ENCODE measurements at places on chromosomes 7 and 10.

GRCh38 chr7:44438816-44439215 lies 51.6 kb downstream of the NUDCD3 start:
- no peak for DNase-seq

DNA sequence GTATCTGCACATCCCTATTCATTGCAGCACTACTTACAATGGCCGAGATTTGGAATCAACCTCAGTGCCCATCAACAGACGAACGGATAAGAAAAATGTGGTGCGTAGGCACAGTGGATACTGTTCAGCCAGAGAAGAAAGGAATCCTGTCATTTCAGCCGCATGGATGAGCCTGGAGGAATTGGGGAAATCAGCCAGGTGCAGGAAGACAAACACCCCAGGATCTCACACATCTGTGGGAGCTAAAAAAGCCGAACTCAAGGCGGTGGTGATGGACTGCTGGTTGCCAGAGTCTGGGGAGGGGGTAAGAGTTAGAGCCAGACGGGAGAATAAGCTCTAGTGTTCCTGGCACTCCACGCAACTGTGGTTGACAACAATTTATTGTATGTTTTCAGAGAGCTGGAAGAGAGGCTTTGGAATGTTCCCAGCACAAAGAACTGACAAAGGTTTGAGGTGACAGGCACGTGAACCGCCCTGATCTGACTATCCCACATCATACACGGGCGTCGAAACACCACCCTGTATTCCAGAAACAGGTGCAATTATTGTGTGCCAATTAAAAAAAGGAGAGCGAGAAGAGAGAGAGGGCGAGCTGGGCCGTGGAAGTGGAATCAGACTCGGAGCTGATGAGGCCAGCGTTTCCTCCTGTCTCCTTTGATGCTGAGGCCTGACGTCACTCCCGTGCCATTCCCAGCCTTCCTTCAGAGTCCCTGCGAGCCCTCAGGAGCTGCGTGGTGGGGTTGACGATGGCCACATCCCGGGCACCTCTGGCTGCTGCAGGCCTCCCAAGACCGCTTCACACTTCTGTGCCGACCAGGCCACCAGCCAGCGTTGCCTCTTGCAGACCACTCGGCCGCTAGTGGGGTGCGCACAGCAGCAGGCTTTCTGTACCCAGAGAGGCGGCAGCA lies 189.5 kb downstream of the DNAJB6 start:
- DNase-seq: no peak

GRCh38 chr10:13969118-13969791 lies 361.5 kb downstream of the FRMD4A start:
- DNase-seq: no peak

- DNase-seq: no peak
These were observed 40.9 kb upstream of the MET start for GRCh38 chr7:116630932-116631671.

- no peak for DNase-seq
These were observed 19.2 kb upstream of the OR6B1 start for GRCh38 chr7:143980746-143981510.

DNA sequence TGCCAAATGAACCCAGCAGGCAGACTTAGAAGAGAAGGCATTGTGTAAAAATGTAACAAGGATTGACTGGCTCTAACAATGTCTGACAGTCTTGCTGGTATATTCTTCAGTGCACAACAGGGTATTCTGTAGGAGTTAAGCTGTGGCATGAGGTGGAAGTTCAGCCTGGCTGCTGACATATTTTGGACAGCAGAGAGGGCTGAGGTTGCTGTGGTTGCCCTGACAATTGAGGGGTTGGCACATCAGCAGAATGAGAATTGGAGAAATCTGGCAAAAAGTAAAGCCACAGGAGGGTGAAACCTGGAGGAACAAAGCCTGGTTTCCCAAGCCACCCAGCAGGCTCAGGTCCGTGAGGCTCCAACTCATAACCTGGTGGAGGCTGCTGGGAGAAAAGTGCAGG lies 220.2 kb downstream of the JAZF1 start:
- DNase-seq: no peak

- no peak for DNase-seq
These were observed 185.8 kb upstream of the TMEM106B start for GRCh38 chr7:12025246-12025645.

DNA sequence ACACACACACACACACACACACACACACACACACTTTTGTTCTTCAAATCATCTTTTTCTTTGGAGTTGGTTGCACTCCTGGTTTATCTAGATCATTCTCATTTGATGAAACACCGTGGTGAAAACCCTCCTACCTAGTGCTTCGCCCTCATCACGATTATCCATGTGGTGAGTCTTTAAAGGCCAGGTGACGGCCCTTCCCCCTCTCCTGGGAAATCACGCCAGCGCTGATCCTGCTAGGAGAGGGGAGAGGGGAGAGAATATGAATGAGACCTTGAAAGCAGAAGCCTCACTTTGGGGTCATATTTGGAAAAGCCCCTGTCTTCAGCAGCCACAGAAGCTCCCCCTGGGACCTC lies 103.9 kb upstream of the LRRC4 start:
- DNase-seq: no peak

GRCh38 chr7:26467104-26467503 lies 175.4 kb downstream of the SNX10 start:
- DNase-seq: no peak

DNA sequence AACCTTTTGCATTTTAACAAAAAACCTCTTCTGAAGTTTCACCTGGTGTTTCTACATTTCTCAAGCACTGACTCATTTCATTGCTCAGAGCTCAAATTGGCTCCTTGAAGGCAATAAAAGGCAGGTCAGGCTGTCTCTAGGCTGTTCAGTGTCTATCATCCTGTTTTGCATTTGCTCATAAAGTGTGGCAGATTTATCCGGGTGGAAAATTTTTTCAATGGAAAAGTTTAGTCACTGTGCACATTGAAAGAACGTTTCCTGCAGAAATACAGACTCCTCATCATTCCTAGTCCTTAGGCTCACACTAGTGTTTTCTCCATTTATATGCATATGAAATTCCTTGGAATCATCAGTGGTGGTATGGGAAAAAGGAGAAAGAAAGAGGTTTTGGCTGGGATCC lies 114.2 kb upstream of the DGKB start:
- DNase-seq: no peak

GRCh38 chr10:68083953-68084352 lies 8.9 kb upstream of the HERC4 start:
- no peak for DNase-seq

GRCh38 chr10:6871128-6871527 lies 291.1 kb upstream of the PRKCQ start:
- no peak for DNase-seq

GRCh38 chr10:34102237-34102673 lies 712.8 kb downstream of the PARD3 start:
- no peak for DNase-seq

DNA sequence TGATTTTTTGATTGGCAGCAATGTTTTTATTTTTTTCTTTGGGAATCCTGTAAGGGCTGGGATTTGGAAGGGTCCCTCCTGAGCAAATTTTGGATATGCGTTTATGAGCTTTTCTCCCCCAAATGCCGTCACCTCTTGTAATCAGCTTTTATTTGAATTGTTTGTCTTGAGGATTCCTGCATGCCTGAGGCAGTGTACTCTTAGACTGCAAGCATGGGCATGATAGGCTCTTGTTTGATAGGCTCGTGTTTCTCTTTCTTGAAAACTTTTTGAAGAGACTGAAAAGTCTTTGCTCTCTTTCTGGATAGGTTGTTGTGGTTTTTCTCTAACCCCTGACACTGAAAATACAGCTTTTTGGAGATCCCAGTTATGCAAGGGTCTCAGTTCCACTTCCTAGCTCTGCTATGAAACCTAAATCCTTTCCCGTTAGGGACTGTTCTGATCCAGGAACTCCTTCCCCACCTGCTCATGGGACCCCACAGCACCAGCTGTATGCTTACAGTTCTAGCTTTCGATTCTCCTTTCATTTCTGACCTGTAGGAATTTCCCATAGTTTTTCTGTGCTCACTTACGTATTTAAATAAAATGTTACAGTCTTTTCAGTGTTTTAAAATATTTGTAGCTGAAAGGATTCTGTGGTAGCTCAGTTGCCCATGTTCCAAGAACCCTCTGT lies 17.2 kb downstream of the TSPAN13 start:
- no peak for DNase-seq

DNA sequence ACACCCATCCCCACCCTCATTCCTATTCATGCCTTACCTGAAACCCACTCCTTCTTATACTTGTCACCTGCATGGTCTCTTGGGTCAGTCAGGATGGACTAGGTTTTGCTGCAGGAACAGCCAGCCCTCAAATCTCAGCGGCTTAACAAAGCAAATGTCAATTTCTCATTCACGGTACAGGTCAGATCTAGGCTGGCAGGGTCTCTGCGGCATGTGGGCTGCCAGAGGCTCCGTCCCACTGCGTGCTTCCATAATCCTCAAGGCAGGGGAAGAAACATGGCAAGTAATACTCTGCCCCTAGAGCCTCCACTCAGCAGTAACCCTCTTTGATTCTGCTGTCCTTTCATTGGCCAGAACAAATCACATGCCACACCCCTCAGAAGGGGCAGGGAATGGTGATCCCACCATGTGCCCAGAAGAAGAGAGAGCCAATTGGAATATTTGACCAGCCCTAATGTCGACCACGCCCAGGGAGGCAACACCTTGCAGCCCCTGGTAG lies 114.9 kb upstream of the ZMIZ1 start:
- no peak for DNase-seq

DNA sequence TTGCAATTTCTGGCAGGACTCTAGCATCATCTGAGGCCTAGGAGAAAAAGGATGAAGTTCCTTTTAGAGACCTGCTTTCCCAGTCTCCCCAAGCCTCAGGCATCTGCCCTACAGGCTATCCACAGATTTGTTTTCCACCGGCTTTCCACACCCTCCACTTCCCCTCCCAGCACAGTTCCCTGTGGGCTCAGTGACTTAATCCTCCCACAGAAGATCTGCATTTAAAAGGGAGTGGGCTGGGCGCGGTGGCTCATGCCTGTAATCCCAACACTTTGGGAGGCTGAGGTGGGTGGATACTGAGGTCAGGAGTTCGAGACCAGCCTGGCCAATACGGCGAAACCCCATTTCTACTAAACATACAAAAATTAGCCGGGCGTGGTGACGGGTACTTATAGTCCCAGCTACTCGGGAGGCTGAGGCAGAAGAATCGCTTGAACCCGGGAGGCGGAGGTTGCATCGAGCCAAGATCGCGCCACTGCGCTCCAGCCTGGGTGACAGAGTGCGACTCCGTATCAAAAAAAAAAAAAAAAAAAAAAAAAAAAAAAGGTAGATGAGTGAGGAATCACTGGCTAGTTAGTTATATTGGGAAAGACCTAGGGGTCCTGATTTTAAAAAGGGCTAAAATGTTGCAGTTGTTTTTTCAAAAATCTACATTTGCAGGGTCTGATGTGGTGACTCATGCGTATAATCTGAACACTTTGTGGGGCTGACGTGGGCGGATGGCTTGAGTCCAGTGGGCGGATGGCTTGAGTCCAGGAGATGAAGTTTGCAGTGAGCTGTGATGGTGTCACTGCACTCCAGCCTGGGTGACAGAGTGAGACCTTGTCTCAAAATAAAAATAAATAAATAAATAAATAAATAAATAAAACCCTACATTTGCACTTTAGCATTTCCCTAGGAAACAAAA lies 119.5 kb downstream of the BAMBI start:
- no peak for DNase-seq

DNA sequence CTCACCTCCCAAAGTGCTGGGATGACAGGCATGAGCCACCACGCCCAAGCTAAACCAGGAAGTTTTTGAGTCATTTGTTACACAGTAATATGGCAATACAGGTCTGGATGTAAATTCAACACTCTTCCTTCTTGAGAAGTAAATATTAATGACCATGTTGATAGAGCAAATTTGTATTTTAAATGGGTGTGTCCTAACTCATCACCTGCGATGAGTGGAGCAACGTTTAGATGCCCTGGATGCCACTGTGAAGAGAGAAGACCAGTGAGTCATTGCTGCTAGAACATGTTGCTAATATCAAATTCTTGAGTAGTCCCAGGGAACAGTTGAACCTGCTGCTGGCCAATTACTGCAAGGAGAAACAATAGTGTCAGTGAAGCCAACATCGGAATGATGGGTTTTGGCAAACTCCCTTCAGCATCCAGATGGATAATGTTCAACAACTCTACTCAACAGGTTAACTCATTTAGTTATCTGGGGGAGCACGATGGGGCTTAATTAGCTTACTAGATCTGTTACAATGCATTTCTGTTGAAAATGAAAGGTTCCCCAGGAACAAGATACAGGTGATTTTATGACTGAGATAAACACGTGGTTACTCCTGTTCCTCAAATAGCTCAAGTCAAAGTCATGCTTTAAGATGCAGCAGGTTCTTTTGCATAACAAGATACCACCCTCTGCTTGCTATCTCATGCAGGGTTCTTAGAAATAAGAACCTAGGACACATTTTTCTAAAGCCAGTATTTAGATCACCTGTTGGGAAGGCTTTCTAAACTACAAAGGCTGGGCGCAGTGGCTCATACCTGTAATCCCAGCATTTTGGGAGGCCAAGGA lies 146.8 kb downstream of the CALN1 start:
- no peak for DNase-seq

DNA sequence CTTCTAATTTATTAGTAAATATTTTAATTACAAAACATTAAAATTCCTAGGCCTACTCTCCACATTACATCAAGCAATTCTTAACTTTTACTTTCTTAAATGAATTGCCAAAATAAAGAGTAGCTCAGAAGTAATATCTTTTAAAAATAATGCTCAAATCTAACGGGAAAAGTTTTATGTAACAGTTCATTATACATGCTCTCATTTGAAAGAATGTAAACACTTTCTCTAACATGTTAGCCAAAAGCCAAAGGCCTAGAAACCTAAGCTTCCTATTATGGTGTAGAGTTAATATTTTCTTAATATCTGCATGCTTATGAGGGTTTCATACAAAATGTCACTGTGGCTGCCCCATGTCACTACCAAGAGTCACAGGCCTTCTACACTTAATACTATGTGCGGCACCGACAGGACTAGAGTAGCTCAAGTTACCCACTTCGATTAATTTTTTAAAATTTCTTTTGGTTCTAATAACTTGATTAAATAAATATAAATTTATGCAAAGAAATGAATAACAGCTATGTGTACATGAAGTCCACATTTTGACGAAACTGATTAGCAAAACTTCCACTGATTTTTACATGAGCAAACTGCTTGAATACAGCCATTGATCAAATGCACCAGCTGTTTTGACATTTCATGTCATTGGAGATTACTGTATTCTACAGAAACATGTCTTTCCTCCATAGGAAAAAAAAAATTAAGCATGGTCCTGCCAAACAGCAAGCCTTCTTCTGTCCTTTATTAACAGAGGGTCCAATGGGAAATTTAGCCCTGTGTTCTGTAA lies 3.5 kb downstream of the COBL start:
- DNase-seq: no peak

Measured in cortex of kidney (tissue), 1 donor.